ENCODE measurements at places on chromosomes 2 and 18. TPM values are rescaled to one million over a fixed set of nuclear protein-coding genes. Genes with fewer than 3 reads are reported as not detected.

REG1A gene
- not detected for total RNA-seq

DES gene
- total RNA-seq = 2,323 TPM

- no peak for DNase-seq
Observed at GRCh38 chr18:55236150-55236931, 277.1 kb upstream of the CCDC68 start.

DNA sequence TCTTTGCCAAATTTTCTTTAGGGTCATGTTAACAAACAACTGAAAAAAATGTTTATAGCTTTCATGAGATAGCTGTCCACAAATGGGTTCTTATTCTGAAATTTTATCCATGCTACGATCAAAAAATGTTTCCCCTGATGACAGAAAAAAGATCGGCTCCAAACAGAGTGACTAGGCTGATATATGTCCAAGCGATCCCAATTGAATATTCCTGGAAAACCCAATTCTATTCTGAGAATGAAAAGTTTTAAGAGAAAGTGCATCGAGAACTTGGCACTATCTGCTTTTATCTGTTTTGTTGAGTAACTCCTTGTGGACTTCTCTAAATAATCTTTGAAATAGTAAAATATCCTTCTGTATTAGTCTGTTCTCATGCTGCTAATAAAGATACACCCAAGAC is 19.1 kb downstream of the KCNE4 start:
- DNase-seq = no peak

DNA sequence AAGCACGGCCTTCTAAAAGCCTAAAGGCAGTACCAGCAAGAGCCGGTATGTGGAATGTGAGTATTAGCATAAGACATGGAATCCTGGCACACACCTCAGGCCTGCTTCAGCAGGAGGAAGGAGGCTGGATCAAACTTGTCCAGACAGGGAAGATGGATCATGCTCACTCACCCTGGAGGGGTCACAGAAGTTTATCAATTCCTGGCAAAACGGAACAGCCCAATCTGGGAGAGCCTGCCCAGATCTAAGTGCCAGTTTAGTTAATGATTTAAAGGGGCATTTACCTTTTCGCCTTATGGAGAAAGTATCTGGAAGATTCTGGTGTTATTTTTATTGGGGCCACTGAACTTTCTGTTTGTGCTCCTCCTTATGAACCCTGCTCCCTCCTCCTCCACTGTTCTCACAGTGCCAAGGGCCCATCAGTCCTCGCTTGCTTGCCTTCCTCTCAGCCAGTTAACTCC is 58.3 kb upstream of the NFE2L2 start:
- DNase-seq = no peak

GRCh38 chr2:150041722-150042425 is 445.6 kb downstream of the RND3 start:
- DNase-seq = no peak

DNA sequence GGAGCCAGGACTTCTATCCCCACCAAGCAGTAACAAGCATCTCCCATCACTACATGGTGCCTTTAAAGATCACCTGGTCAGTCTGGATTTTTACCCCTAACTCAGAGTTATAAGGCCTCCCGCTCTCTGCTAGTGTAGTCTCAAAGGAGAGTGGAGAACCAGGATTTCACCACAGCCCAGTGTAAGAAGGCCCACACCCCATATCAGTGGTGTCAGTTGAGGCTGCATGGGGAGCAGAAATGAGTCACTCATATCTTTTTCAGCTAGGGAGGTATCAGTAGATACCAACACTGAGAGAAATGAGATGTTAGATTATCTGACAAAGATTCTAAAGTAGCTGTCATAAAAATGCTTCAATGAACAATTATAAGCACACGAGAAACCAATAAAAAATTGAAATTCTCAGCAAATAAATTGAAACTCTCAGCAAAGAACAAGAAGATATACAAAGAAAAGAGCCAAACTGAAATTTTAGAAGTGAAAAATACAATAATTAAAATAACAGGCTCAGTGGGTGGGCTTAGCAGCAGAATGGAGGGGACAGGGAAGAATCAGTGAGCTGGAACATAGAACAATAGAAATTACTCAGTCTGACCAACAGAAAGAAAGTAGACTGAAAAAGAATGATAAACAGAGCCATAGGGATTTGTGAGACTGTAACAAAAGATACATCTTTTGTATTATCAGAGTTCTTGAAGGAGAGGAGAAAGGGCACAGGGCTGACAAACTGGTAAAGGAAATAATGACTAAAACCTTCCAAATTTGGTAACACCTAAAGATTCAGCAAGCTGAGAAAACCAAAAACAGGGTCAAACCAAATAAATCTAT is 257.7 kb downstream of the ANAPC1 start:
- DNase-seq = no peak

DNA sequence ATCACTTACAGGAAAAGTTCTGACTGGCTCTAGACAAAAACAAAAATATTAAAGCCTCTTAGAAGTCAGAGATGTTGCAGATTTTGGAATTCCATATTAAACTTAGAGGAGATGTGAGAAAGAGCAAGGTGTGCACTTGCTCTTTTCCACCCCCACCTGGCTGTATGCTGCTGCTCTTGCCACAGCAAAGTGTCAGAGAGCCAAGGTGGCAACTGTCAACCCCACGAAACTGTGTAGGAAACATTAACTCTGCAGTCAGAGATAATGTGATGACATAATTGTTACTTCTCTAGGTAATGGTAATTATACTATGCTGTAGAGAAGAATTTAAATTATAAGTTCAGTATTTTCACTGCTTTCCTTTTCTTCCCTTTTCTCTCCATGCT is 25.4 kb downstream of the CD8A start:
- no peak for DNase-seq

GRCh38 chr2:37868866-37869265 is 56.2 kb upstream of the RMDN2 start:
- DNase-seq = no peak

DNA sequence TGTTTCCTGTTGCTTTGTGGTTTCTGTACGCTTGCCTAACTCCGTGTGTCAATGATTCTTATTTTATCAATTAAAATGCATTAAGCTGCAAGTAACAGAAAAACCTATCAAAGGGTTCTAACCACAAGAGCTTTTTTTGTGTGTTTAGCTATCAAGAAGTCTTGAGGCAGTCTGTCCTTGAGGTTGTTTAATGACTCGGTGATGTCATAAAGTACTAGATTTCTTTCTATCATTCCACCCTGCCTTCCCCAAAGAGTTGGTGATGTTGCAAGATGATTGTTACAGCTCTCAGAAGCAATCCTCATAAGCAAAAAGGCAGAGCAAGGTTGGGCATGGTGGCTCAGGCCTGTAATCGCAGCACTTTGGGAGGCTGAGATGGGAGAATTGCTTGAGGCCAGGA is 51.9 kb upstream of the SPTBN1 start:
- no peak for DNase-seq

DNA sequence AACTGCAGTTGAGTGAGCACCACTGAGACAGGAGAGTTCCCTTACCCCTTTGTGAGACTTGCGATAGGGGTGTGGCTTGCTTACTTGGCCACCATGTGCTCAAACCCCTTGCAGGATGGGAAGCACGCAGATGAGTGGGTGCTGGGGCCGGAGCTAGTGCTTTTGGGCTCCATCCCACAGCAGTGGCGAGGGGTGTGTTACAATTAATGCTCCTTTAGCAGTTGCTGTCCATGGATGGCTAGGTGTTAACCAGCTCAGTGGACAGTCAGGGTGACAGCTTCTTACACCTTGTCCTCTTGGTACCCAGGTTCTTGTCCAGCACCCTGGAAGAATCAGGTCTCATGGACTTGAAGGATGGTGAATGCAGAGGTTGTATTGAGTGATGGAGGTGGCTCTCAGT is 103.9 kb downstream of the SH3RF3 start:
- no peak for DNase-seq

- DNase-seq = no peak
Observed at GRCh38 chr2:79801082-79801481, 288.2 kb downstream of the CTNNA2 start.

GRCh38 chr2:65319674-65320041 is 92.0 kb downstream of the ACTR2 start:
- no peak for DNase-seq

DNA sequence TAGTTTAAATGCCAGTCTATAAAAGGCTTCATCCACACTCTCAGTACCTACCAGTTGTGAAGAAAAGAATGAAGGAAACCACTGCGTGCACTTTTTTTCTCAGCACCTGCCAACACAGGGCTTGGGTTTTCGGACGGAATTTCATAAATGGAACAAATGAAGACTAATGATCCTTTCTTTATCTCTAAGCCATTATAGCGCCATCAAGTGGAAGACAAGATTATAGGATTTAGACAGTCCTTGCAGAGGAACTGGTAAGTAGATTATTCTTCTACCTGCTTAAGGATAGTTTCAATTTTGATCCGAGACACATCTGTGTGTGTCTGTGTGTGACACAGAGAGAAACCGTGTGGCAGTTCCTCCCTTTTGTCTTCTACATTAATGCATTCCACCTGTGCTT is 245.6 kb downstream of the NRXN1 start:
- no peak for DNase-seq

DNA sequence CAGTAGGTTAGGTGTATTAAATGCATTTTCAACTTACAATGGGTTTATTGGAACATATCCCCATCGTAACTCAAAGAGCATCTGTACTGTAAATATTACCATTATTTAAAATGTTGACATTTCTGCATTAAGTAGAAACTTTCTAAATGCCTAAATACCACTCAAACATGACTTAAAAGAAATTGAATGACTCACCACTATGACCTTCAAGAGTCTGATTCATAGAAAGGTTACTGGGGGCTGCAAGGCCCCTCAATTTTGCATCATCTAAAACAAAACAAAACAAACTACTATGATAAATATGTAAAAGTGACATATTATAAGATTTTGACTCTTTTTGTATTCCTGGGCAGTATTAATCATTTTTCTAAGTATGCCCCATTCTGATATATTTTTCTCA is 7.6 kb downstream of the WDR35 start:
- DNase-seq = no peak
